HuH-7.5 (cell line): ENCODE measurements at places on chromosomes 5 and 9.

GRCh38 chr9:75990156-75990555, 99.7 kb downstream of the PCSK5 start:
- DNase-seq, result no peak

DNA sequence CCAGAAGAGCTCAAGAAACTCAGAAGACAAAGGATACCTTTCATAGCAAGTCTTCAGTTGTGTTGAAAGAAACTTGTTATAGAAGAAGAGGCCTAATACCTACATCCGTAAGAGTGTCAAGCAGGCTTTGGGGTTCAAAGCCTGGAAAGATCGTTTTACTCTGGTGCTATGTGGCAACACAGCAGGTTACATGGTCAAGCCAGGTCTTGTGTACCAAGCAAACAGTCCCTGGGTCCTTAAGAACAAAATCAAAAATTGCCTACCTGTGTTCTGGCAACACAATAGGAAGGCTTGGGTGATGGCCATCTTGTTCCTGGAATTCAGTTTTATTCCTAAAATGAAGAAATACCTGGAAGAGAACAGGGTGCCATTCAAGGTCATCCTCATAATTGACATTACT, 32.0 kb upstream of the LRRC19 start:
- no peak for DNase-seq

DNA sequence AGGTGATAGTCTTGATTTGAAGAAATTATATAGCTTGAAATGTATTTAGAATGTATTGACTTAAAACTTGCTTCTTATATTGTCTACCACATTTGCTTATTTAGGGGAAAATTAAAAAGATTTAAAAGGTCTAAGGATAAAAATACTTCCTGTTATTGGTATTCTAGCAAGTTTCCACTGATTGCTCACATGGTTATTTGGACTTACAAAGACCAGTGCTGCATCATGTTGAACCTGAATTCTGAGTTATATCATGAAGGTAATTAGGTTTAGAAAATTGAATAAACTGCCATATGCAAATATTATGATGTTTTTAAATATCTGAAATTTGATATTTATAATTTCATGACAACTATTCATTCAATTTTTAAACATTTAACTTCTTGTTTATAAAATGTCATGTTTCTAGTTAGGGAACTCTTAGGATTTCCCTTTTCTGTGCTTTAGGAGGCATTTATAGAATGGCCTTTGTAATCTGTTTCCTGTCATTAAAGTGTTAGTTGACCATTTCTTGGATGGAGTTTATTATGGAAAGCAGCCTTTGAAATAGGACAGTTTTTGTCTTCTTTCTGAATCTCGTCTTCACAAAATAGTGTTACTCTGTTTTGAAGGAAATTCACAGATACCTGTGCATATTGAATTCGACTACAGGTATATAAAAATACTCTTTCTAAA, 85.8 kb downstream of the MTREX start:
- no peak for DNase-seq

GRCh38 chr9:116792271-116792670, 105.2 kb downstream of the TRIM32 start:
- DNase-seq, result no peak

GRCh38 chr9:37938121-37938891, 34.4 kb upstream of the SLC25A51 start:
- no peak for DNase-seq

- no peak for DNase-seq
Measured at GRCh38 chr5:156361436-156362109, 34.6 kb downstream of the SGCD start.

DNA sequence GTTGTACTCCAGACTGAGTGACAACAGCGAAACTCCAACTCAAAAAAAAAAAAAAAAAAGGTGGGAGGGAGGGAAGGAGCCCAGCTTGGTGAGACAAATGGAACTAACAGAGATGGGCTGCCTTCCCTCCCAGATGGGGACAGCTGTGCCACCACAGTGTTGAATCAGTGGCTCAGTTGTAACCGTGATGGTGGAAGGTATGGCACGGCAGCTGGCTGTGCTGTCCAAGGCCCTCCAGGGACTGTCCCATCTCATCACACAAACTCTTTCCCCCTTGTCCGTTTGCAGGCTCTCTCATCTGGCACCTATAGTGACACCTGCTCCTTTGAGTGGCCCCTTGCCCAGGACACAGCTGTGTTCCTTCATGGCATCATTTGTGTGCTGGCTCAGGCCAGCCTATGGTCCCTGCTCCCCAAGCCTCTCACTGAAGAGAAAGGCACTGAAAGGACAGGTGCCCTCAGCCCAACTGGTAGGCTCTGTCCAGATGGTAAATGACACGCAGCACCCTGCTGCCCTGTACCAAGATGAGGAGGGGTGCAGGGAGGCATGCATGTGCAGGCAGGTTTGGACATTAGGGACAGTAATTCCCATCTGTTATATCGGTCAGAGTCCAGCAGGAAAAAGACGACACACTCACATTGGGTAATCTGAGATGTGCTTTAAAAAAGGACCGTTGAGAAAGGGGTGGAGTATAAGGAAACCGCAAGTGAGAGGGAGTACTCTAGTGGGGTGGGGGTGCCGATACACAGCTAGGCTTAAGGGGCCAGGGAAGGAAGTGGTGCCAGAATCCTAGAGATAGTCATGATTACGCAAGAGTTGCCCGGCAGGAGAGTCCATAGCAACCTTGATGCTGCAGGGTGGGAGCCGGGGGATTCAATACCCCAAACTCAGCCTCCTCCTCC, 4.3 kb downstream of the SMIM33 start:
- no peak for DNase-seq

DNA sequence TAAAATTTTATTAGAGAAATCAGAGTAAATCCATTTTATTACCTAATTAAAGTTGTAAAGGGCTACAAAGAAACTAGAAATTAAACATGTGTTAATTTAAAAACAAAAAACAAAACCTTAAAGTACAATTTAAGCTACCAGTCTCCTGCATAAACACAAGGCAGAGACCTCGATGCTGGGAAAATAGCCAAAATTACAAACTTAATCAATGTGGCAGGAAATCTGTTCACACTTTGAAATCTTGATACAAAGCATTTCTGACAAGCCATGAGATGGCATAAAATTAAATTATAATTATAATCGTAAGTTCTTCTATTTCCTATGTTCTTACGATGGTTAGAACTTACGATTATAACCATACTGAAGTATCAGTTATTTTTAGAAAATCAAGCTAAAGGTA, 158.0 kb upstream of the FREM1 start:
- no peak for DNase-seq

DNA sequence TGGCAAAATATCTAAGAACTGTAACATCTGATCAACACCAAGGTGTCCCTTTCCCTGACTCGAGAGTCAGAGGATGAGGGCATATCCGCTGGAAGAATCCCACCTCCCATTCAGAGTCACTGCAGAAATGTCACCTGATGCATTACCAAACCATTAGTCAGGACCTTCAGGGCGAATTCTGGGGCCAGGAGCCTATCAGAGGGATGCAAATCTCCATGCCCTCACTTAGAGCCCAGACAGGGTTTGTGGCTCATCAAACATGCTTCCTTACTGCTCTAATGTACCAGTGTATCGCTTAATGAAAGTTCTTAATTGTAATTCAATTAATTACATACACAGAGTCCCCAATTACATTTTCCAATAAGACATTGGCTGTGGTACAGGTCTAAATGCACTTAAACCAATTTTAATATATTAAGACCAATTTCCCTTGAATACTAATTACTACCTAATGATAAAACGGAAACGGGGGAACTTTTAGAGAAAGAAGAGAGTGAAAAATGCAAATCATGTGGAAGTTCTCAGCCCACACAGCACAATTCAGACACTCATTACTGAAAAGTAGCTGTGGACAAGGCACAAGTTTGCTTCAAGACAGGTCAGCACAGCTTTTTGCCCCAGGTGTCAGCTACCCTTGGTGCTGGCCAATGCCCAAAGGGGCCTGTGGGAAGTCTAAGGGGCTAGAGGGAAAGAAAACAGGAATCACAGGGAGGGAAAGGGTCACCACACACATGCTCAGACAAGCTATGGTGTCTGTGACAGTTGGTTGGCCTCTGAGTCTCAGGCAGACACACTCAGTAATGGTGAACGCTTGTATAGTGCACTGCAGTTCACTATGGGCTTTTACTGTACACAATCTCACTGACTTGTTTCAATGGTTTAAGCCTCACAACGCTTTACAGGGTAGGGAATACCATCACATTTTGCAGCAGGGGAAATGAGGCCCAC, 211.6 kb downstream of the MAPKAP1 start:
- no peak for DNase-seq

DNA sequence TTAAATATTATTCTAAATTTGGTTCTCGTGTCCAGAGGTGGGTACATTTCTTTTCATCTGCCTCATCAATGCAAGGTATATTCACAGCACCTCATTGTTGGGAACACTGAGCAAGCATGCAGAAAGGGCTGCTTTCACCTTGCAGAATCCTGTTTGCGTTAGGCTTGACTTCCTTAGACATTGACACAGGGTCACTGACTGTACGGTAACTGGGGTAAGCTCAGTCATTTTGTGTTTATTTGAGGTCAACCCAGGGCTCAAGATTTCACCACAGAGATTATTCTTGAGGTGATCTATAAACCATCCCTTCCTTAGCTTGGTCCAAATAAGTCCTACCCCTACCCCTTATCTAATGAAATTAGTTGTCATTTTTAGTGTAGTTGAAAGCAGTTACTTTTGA, 1.7 kb upstream of the PTPDC1 start:
- no peak for DNase-seq

- DNase-seq, result peak; percentile 76
Measured at GRCh38 chr5:172714491-172715420, 56.2 kb downstream of the DUSP1 start.
